Heart right ventricle (tissue), 16 donors: ENCODE measurements at places on chromosomes 3 and 15.

DNA sequence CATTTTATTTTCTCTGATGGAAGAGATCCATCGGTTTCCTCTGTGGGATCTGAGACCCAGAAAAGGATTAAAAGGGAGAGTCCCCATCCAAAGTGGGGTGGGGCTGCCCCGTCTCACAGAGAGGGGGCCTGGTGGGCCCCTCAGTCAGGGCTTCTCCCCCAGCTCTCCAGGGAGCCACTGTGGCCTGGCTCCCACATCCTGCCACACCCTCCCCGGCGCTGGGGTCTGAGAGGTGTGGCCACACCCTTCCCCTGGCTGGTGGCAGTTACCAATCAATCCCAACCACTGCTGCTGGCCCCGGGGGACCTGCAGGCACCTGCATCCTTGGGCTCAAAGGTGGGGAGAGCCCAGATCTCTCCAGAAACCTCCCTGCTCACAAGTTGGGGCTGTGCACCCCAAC, 161.8 kb upstream of the IQSEC1 start:
- H3K27me3 ChIP-seq, result peaks cover 20% of the 10 kb centered on the region
- DNase-seq, result no peak
- H3K4me3 ChIP-seq, result no peak overlapping the region
- no peaks in the 10 kb centered on the region for H3K36me3 ChIP-seq
- peaks cover 18% of the 10 kb centered on the region for H3K4me1 ChIP-seq

GRCh38 chr3:148883163-148883562, 18.1 kb downstream of the CPA3 start:
- H3K27ac ChIP-seq, result no peak overlapping the region
- no peak for DNase-seq
- H3K36me3 ChIP-seq, result no peaks in the 10 kb centered on the region
- H3K27me3 ChIP-seq, result no peaks in the 10 kb centered on the region

GRCh38 chr15:25368850-25369249, 70.0 kb downstream of the UBE3A start:
- no peak overlapping the region for H3K27ac ChIP-seq
- no peak overlapping the region for H3K4me3 ChIP-seq
- no peaks in the 10 kb centered on the region for H3K27me3 ChIP-seq
- DNase-seq, result no peak

DNA sequence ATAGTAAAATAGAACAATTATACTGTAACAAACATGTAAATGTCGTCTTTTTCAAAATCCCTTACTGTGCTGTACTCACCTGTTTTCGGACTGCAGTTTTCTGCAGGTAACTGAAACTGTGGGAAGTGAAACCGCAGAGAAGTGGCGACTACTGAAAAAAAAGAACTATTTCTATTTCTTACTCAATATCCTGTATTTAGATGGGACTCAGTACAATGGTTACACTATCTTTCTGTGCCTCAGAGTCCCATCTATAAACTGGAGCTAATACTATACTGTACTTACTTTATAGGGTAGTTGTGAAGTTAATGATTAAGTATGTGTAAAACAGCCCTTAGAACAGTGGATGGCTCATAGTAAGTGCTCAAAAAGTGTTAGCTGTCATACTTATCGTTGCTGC, 14.3 kb upstream of the P2RY12 start:
- H3K27me3 ChIP-seq, result no peaks in the 10 kb centered on the region
- no peak overlapping the region for H3K4me3 ChIP-seq
- no peak for DNase-seq

GRCh38 chr15:92142242-92143232, 251.1 kb upstream of the ST8SIA2 start:
- H3K36me3 ChIP-seq, result peaks cover 14% of the 10 kb centered on the region
- DNase-seq, result peak; percentile 49
- peaks cover 13% of the 10 kb centered on the region for H3K4me1 ChIP-seq
- H3K27me3 ChIP-seq, result no peaks in the 10 kb centered on the region
- H3K4me3 ChIP-seq, result no peak overlapping the region
- peak overlapping the region; percentile 37 for H3K27ac ChIP-seq

- no peaks in the 10 kb centered on the region for H3K36me3 ChIP-seq
- no peaks in the 10 kb centered on the region for H3K27me3 ChIP-seq
- no peak overlapping the region for H3K27ac ChIP-seq
- H3K4me3 ChIP-seq, result no peak overlapping the region
- DNase-seq, result no peak
These were observed 24.3 kb downstream of the CYP8B1 start for GRCh38 chr3:42851228-42851834.

- H3K27ac ChIP-seq, result no peak overlapping the region
- H3K27me3 ChIP-seq, result no peaks in the 10 kb centered on the region
- no peaks in the 10 kb centered on the region for H3K36me3 ChIP-seq
These were observed 828.4 kb downstream of the VGLL3 start for GRCh38 chr3:86162521-86162920.

DNA sequence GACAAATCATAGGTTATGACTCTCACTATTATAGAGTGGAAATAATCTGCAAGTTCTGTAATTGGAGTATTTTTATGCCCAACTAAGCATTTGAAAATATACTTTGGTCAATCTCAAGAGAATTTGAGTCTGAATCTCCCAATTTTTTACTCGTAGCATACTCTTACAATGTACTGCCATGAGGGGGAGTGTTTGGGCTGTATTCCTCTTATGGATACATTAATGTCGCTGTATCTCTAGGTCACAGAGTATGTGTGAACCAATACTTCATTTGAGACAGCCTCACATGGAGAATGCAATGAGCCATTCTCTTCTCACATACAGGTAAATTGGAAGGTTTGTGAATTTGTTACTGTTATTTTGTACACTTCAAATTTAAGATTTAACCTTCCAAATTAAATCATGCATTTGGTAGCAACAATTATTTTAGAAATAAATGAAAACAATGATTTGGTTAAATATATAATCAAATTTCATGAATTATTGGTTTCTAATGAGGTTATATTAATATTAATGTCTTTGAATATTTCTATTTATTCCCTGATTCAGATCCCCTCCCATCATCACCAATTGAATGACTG, 5.5 kb upstream of the CD200 start:
- H3K4me3 ChIP-seq, result no peak overlapping the region
- no peaks in the 10 kb centered on the region for H3K36me3 ChIP-seq
- H3K4me1 ChIP-seq, result no peaks in the 10 kb centered on the region
- no peak overlapping the region for H3K27ac ChIP-seq
- peak; percentile 27 for DNase-seq

DNA sequence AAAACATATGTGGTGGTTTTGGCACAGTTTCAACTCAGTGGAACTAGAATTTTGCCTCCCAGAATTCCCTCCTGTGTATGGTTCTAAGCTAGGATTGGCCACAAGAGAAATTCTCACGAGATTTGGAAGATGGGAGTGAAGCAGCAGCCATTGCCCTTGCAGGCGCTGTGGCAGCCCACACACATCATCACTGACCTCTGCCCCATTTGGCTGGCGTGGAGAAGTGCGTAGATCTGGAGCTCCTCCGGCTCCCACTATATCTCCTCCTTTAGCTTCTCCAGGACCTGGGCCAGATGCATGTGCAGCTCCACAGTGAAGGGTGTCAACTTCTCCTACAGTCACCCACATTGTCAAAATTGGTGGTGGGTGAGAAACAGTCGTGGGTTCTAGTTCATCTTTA, 199.6 kb downstream of the EFHB start:
- no peak overlapping the region for H3K27ac ChIP-seq
- no peaks in the 10 kb centered on the region for H3K27me3 ChIP-seq
- H3K36me3 ChIP-seq, result no peaks in the 10 kb centered on the region
- no peaks in the 10 kb centered on the region for H3K4me1 ChIP-seq
- H3K4me3 ChIP-seq, result no peak overlapping the region

DNA sequence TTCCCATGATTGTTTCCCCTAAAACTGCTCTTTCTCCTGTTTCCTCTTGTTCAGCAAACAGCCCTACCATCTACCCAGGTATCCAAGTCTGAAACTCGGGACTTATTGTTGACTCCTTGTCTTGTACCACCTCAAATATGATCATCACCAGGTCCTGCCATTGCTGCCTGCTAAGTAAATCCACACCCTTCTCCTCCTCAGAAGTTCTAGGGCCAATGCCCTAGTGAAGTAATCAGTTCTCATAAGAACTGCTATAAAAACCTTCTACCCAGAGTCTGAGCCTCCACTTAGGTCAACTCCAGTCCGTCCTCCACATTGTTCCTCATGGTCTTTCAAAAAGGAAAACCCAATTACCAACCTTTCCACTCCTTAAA, 77.0 kb upstream of the IL12A start:
- no peak for DNase-seq
- H3K27me3 ChIP-seq, result no peaks in the 10 kb centered on the region
- peak overlapping the region; percentile 35 for H3K4me3 ChIP-seq
- H3K27ac ChIP-seq, result peak overlapping the region; percentile 64
- H3K36me3 ChIP-seq, result no peaks in the 10 kb centered on the region

- no peak overlapping the region for H3K27ac ChIP-seq
- H3K27me3 ChIP-seq, result no peaks in the 10 kb centered on the region
- DNase-seq, result no peak
- H3K36me3 ChIP-seq, result no peaks in the 10 kb centered on the region
These were observed 65.7 kb upstream of the FRMD4B start for GRCh38 chr3:69451594-69451993.

DNA sequence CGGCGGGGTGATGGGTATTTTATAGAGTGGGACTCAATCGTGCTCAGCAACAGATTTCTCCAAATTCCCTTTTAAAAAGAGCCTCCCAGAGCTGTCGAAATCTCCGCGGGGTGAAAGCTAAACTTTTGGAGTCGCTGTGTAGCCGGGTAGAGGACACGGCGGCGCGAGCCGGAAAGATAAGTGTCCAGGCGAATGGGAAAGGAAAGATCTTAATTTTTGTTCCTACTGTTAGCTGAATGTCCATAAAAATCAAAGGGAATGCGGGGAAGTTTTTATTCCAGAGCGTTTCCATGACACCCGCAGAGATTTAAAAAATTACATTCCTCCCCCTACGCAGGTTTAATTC, 9.1 kb downstream of the EOMES start:
- no peaks in the 10 kb centered on the region for H3K36me3 ChIP-seq
- peaks cover 33% of the 10 kb centered on the region for H3K4me1 ChIP-seq
- H3K27ac ChIP-seq, result no peak overlapping the region
- DNase-seq, result no peak

- DNase-seq, result no peak
- no peaks in the 10 kb centered on the region for H3K27me3 ChIP-seq
- H3K4me3 ChIP-seq, result no peak overlapping the region
- H3K36me3 ChIP-seq, result no peaks in the 10 kb centered on the region
- no peaks in the 10 kb centered on the region for H3K4me1 ChIP-seq
- no peak overlapping the region for H3K27ac ChIP-seq
These were observed 8.9 kb upstream of the CSPG4 start for GRCh38 chr15:75721480-75721922.
